ENCODE measurements at places on chromosomes 12 and 14.

- peak; percentile 95 for DNase-seq
These were observed 21.6 kb downstream of the NCOR2 start for GRCh38 chr12:124545508-124546418.

GRCh38 chr14:64005822-64006221, 153.0 kb downstream of the SYNE2 start:
- DNase-seq = peak; percentile 17

DNA sequence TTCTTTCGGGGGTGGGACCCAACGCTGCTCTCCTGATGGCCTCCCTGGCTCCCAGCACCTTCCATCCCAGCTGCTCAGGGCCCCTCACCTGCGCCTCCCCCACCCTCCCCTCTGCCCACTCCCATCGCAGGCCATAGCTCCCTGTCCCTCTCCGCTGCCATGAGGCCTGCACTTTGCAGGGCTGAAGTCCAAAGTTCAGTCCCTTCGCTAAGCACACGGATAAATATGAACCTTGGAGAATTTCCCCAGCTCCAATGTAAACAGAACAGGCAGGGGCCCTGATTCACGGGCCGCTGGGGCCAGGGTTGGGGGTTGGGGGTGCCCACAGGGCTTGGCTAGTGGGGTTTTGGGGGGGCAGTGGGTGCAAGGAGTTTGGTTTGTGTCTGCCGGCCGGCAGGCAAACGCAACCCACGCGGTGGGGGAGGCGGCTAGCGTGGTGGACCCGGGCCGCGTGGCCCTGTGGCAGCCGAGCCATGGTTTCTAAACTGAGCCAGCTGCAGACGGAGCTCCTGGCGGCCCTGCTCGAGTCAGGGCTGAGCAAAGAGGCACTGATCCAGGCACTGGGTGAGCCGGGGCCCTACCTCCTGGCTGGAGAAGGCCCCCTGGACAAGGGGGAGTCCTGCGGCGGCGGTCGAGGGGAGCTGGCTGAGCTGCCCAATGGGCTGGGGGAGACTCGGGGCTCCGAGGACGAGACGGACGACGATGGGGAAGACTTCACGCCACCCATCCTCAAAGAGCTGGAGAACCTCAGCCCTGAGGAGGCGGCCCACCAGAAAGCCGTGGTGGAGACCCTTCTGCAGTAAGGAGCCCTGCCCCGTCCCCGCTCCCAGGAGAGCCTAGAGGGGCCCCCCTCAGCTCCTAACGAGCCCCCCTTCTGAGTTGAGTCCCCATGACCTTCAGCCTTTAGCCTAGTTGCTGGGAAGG, at the start of gene HNF1A:
Gene HNF1A (plus strand): TSS at position 248 of the 924 bp plus-strand sequence. CDS start 226 bp downstream, at position 474.
- DNase-seq = no peak

- no peak for DNase-seq
These were observed 181.1 kb downstream of the SLC15A5 start for GRCh38 chr12:16096273-16096849.

DNA sequence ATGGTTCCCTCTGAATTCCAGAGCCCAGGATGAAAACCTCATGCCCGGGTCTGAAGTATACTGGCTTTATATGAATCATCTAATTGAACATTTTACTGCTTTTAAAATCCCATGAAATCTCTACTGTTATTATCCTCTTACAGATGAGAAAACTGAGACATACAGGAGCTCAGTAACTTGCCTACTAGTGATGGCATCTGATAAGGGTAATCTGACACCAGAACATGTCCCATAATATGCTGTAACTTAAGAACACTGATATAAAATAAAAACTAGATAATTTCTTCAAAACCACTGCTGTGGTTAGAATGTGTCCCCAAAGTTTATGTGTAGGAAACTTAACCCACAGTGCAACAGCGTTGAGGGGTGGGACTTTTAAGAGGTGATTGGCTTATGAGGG, 219.6 kb upstream of the TMTC1 start:
- DNase-seq = no peak

DNA sequence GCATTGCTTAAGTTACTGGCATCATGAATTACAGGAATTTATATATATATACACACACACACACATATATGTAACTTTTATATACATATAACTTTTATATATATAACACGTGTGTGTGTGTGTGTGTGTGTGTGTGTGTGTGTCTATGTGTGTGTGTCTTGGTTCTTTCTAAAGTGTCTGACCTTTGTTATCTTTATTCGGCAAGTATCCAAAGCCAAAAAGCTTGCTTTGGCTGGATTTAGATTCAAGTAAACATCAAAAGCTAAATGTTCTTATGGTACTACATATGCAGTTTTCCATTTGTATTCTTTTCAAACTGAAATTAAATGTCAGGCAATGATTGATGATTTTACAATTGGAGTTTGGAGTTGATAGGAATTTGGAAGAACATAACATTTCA, 69.9 kb downstream of the SLC16A7 start:
- DNase-seq = no peak

- DNase-seq = no peak
These were observed 12.3 kb downstream of the HMGA2 start for GRCh38 chr12:65836419-65837197.

DNA sequence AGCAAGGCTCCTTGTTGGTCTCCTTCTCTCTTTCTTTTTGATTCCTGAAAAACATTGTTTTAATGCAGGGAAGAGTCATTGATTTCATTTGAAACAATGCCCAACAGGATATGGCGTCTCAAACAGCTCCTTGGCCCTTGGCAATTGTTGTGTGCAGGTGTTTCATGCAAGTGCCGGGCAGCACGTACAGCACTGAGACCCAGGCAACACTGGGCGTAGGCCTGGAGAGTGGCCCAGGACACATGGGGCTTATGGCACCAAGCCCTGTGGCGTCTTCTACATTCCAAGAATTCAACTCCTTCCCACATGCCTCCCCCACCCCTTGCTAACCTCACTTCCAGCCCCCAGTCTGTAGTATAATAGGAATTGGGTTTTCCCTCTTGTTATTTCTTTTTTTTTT, 230.4 kb downstream of the SPTSSA start:
- no peak for DNase-seq

DNA sequence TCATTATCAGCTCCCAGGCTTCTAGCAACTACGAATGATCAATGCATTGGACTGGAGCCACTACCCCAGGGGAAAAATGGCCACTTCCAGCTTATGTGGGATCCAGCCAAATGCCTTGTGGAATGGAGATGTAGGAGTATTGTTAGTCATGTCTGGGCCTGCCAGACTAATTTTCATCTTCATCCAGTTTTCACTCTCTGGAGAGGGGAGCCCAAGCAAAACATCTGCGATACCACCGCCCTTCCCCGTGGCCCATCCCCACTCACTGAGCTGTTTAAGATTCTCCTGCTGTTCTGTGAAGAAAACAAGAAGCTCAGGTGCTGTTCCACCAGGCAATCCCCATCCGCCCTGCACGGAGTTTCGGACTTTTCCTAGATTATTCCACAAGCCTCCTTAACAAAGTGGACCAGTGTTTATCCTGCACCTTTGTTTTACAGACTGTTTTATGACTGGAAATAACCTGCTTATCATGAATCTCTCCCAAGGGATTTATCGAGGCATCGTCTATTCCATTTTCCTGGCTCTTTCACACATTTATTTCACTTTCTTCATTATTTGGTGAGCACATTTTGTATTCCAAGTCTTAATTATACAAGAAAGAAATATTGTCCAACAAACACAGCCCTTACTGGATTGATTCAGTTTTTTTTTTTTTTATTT, 35.5 kb upstream of the MAX start:
- no peak for DNase-seq
